ENCODE measurements at places on chromosomes 5 and 9. TPM values are rescaled to one million over a fixed set of nuclear protein-coding genes. Genes with fewer than 3 reads are reported as not detected.

GRCh38 chr5:17118631-17119030 is 98.8 kb upstream of the BASP1 start:
- no peak for DNase-seq

- DNase-seq = no peak
Observed at GRCh38 chr9:136095070-136096058, at the start of gene NACC2. TSS of gene NACC2 (minus strand) at chr9:136095289. CDS start at chr9:136050521, 44,768 bp downstream.

- no peak for DNase-seq
Observed at GRCh38 chr5:59656351-59657254, 236.9 kb downstream of the PDE4D start.

- DNase-seq = no peak
Observed at GRCh38 chr9:87327575-87328125, 170.0 kb upstream of the DAPK1 start.

GRCh38 chr9:35552376-35552775 is 52.7 kb upstream of the TESK1 start:
- no peak for DNase-seq

TRPM3 gene
- 15.4 TPM for polyA plus RNA-seq

Data from left kidney (tissue), 8 donors.